ENCODE measurements at places on chromosomes 7 and 10.

DNA sequence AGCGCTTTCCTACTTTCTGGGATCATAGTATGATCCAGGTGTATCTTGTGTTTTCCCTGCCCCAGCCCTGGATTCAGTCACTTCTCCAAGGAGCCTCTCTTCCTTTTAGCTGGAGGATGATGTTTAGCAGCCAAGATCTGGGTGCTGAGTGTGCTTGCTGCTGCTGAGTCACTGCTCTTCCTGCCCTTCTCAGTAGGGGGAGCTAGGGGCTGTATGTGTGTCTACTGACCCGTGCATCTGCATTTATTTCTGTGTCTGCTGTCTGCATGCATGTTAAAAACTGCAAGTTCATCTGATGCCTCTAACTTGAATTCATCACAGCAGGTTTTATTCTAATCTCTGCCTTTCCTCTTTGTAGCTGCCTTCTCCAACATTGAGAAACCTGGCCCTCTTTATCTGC is 31.6 kb downstream of the MGMT start:
- no peak for DNase-seq

GRCh38 chr7:117385363-117386109 is 41.8 kb downstream of the ASZ1 start:
- no peak for DNase-seq

DNA sequence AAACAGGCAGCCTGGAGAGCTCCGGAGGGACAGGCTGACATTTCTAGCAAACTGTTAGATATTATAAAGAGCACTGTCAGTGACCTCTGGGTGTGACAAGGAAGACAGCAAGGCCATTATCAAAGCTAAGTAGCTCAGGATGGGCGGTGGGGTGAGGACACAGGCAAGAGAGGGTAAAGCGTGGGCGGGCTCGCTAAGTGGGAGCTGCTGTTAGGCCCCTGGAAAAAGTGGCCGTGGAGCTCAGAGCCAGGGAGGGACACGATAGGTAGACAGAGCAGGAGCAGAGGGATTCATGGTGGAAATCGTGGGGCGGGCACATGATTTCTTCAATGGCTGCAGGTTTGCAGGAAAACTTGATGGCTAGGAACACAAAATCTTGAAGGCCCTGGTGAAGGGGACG is 51.4 kb upstream of the NPS start:
- DNase-seq = no peak

DNA sequence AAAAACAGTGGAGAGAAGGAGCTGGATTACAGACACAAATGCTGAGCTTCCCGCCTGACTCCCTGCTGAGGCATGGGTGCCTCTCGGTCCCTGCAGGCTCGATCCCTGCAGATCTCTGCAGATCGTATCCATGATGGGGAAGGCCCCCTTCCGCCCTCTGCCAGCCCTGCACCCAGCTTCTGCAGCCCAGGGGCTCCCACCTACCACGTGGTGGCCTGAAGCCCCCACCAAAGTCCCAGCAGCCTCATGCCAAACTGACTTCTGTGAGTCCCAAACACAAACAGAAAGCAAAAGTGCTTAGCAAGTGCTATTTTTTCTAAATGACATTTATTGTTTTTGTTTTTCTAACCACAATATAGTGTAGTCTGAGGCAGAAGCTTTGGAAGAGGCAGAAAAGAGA is 127.1 kb upstream of the CHST15 start:
- DNase-seq = no peak

- DNase-seq = no peak
These were observed 28.9 kb downstream of the LRRC27 start for GRCh38 chr10:132360766-132361447.

Measured in HS-27A (cell line).